Amniotic epithelial cell (primary cell): ENCODE measurements at places on chromosomes 12 and 14.

- no peak for DNase-seq
These were observed at the start of gene TTC7B for GRCh38 chr14:90815822-90816662. Gene TTC7B (minus strand): TSS chr14:90816430. CDS start chr14:90816295, 135 bp downstream.

GRCh38 chr14:44384093-44384492, 123.0 kb downstream of the FSCB start:
- no peak for DNase-seq

GRCh38 chr14:70801836-70802235, 7.5 kb downstream of the MAP3K9 start:
- DNase-seq, result no peak

DNA sequence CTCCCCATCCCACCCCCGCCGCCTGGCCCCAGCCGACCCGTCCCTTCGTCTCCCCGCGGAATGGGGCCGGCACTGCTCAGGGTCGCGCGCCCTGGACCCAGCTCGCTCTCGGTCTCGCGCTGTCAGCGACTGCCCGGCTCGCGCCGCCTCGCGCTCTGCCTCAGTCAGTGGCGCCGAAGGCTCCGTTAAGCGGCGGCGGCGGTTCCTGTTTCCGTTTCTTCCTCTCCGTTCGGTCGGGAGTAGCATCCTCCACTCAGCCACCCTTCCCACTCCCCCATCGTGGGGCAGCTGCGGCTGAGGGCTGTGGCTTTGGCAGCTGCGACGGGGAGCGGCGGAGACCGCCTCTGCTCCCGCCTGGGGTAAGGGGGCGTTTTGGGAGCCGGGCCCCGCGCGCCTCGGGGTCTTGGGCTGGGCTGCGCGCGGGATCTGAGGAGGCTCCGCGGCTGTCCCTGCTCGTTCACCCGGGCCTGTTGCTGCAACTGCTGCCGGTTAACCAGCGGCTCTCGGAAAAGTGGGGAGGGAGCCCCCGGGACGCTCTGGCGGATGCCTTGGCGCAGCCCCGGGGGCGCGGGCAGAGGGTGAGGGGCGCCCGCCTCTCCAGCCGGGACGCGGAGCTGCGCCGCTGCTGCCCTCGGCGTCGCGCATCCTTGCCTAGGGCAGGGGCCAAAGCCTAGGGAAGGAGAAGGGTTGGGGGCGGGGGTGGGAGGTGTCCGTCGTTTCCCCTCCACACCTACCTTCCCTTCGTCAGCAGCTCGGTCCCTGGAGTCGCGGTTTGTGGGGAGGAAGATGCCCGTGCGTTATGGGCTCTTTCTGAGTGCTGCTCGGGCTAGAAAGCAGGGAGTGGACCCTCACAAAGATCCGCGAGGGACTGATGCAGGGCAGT, 567 bp downstream of the FUT8 start:
- peak; percentile 68 for DNase-seq

- no peak for DNase-seq
These were observed 148.4 kb downstream of the ALG10B start for GRCh38 chr12:38465020-38465419.

GRCh38 chr14:101625336-101626097, 64.2 kb downstream of the DIO3 start:
- no peak for DNase-seq

- DNase-seq, result no peak
These were observed 604 bp downstream of the GALNT4 start for GRCh38 chr12:89523843-89524540.

GRCh38 chr12:40622246-40622838, 69.9 kb upstream of the CNTN1 start:
- peak; percentile 24 for DNase-seq

- no peak for DNase-seq
These were observed 41.3 kb downstream of the WNK1 start for GRCh38 chr12:793711-794110.
